ENCODE measurements at places on chromosomes 6 and 20.

DNA sequence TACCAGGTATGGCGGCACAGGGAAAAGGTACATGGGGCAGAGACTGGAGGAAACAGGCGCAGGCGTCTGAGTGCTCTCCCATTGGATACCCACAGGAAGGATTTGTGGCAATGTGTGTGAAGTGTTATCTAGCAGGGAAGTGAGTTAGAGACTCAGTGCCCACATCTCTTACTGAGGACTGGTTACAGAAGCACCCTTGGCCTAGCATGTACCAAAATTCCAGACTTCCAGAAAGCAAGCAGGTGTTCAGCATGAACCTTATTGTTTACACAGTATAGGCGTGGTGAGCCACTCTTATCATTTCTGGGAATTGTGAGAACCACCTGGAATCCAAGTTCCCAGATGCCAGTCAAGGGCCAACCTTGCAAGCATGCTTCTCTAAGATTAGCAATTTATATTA lies 14.2 kb downstream of the MANBAL start:
- DNase-seq, result no peak

DNA sequence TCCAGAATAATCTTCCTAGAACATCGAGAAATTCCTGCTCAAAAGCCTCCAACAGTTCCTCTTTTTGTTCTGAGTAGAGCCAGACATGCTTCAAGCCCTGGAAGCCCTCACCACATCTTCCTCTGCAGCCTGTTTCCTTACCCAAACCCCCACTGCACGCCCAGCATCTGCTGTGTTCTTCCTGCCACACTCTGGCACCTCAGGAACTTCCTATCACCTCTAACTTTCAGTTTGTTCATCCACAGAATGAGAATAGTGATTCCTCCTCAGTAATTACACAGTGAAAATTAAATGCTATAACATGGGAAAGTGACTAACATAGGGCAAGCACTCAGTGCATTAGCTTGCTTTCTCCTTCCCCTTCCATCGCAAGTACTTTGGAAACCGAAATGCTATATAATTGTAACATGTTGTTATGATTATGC lies 26.3 kb downstream of the C6orf89 start:
- no peak for DNase-seq

DNA sequence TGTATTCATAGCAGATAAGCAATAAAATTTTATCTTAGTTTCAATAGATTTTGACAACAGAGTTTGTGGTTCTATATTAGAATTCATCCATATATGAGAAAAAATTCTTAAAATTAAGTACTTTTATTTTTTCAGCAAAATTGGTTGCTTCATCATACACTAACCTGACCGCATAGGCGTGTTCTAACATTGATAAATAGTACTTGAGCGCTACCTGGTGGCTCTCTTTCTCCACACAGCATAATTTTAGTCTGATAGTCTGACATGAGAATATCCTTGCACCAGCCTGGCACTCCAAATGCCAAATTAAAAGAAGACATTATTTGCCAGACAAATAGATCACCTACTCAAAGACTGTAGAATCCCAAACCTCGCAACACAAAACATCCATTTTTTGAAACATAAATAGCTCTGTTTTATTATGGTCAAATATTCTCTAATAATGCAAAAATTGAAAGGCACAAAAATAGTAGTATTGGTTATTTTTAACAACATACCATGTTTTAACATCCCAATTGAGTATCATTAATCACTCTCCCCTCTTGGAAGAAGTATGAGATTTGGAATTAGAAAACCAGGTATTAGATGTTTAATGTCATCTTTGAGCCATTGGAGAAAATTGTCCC lies 33.0 kb upstream of the FILIP1 start:
- no peak for DNase-seq

DNA sequence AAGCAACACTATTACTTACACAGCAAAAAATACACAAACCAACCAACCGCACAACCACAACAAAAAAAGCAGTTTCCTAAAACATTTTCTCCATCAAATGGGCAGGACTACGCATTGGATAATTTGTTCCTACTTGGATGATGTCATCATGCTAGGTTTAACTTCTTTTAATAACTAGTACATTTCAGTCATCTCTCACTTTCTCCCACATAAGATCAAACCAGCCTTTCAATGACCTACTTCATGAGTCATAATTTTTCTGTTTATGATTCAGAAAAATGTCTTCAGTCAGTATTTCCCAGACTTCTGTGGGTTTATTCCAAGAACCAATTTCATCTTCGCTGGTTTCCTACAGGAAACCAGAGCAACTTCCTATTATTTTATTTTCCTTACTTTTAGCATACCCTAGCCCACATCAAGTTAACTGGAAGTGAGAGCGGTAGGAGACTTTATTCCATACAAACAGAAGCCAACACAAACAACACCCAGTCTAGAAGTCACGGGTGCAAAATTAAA lies 134.2 kb downstream of the GMDS start:
- peak; percentile 18 for DNase-seq

- DNase-seq, result peak; percentile 52
These were observed 211.1 kb downstream of the ANKRD60 start for GRCh38 chr20:58017231-58017969.

- DNase-seq, result no peak
These were observed 186.7 kb downstream of the NKAIN2 start for GRCh38 chr6:123990376-123990775.

DNA sequence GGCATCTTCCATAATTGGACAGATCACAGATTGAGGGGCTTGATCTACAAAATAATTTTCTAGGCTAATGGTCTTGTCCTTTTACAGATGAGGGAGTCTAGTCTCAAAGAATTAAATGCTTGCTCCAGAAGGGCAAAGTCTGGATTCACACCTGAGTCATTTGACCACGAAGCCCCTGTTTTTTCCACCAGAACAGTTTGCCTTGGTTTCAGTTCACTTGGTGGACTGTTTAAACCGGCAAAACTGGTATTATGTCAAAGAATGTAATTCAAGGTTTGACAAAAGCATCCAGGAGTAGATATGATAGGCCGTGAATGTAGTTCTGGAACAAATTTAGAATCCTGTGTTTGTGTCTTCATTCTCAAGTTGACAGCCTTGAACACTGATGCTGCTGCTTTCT lies 3.3 kb downstream of the MYO6 start:
- no peak for DNase-seq

DNA sequence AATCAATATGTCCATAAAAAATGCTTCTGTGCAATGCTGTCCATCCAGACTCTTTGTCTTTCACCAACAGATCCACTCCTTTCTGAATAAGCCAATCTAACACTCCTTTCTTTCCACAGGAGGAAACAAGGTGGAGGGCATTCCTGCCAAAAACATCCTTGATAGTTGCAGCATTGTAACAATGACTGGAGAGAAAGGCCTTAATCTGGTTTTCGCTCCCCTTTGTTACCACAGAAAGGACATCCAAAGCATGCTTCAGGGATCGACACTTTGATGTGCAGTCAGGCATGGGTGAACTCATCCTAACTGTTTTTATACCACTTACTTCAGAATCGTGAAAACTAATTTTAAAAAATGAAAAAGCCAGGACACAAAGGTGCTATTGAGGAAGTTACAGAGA lies 7.4 kb downstream of the IBTK start:
- no peak for DNase-seq

DNA sequence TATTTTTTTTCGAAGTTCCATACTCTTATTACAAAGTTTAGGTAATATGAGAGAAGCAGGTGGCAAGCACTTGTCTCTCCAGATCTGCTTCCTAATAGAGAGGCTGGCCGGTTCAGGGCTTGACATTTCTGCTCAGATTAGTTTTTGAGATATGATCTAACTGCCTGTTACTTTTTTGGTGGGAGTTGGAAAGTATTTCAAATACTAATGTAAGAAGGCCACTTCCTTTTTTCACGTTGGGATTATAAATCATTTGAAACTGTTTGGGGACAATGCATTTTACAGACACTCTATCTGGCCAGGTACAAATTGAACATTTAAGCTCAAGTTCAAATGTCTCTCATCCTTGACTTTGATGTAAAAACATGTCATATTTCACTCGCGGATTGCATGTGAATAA lies 222.1 kb upstream of the SULF2 start:
- DNase-seq, result no peak

- DNase-seq, result no peak
These were observed 152.4 kb upstream of the HSF2 start for GRCh38 chr6:122246906-122247658.

DNA sequence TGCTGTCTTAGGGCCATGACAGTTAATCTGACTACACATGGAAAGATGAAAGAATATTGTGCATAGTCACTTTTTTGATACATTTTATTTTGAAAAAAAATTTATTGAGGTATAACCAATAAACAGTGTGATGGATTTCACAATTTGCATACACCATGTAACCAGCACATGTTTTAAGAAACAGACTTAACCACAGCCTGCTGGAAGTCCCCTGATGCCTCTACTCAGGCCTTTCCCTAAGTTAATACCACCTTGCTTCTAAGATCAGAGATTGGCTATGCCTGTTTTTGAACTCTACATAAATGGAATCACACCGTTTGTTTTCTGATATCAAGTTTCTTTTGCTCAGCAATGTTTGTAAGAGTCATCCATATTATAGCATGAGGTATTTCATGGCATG lies 136.3 kb downstream of the CFAP61 start:
- no peak for DNase-seq

DNA sequence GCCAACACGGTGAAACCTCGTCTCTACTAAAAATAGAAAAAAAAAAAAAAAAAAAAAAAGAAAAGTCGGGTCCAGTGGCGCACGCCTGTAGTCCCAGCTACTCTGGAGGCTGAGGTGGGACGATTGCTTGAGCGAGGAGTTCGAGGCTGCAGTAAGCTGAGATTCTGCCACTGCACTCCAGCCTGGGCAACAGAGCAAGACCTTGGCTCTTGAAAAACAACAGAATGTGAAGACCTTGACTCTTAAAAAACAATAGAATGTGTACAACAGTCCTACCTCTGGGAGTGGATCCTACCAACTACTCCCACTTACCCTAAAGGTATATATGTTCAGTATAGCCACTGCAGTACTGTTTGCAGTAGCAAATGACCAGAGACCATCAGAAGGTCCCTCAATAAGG lies 15.1 kb downstream of the KIF3B start:
- no peak for DNase-seq

DNA sequence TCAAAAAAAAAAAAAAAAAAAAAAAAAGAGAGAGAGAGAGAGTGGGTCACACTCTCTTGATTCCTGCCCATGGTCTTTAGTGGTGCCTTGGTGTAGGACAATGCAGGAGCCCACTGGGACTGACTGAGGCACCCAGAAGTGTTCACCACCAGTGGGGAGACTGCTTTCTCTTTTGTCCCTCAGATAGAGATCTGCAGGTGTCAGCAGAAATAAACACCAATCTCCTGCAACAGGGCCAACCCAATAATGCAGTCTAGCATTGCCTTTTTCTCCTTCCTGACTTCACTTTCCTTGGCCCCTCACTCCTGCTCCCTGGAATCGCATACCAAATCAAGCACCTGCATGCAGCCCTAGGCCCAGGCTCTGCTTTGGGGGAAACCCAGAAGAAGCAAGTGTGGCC lies 39.0 kb upstream of the CCDC28A start:
- no peak for DNase-seq

GRCh38 chr6:138988469-138988834 lies 399 bp upstream of the REPS1 start:
- DNase-seq, result no peak

- DNase-seq, result no peak
These were observed 109.6 kb downstream of the SCAF8 start for GRCh38 chr6:154842833-154843232.

DNA sequence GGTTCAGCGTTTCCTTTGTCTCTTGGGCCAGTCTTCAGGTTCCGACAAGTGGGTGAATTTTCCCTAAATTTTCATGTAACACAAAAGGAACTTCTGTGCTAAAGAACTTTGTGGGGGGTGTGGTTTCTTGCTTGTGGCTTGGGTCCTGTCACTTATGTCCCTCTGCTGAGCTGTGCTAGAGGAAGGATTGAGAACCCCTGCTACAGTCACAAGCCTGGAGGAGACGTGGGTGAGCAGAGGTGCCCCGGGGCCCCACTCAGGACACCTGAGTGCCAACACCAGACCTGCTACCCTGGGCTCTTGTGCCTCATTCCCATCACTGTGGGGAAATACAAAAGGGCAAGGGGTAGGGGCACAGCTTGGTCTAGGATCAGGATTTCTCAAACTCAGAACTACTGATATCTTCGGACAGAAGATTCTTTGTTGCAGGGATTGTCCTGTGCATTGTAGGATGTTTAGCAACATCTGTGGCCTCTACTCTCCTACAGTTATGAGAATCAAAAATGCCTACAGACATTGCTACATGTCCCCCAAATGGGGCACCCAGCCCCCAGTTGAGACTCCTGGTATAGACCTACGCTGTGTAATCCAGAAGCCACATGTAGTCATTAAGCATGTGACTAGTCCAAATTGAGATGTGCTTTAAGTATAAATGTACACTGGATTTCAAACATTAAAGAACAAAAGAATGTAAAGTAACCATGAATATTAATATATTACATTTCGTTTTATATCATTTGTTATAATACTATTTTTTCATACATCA lies 128.7 kb downstream of the LY86 start:
- DNase-seq, result no peak

DNA sequence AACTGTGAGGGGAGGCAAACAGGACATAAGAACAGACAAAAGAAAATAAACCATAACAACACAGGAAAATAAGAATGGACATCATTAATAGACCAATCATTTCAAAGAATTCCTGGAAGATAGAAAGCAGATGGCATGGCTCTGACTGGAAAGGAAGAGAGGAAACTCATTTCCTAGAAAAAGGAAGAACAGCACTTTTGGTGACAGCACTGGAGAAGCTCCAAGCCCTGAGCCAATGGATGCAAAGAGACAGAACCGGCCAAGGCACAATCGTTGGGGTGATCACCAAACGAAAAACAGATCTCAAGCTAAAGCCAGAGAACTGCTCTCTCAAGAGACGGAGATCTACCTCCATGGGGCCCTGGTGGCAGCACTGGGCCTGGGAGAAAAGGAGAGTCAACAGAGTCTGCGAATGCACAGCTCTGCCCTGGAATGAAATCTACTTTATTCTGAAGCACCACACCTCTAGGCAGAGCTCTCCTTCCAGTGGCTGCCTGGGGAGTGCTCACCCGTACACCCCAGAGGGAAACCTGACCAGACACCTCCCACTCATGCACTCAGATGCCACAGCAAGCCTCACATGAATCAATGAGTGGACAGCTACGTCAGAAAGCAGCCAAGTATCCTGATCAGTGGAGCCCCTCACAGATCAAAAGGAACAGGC lies 24.2 kb downstream of the KIAA0319 start:
- no peak for DNase-seq

GRCh38 chr6:28537509-28538140 lies 11.9 kb downstream of the GPX5 start:
- no peak for DNase-seq

GRCh38 chr20:11919581-11919980 lies 1.9 kb downstream of the BTBD3 start:
- DNase-seq, result no peak

DNA sequence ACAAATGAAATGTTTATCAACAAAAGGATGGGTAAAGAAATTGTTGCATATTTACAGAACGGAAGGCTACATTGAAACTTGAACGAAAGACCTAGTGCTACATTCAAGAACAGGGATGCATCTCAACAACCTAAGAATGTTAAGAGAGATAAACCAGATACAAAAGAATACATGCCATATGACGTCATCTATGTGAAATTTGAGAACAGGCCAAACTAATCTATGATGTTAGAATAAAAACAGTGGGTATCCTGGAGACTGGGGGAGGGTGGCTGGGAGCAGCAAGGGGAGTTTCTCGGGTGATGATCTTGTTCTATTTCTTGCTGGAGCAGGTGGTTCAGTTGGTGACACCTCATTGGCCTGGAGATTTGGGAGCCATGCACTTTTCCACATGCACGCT lies 81.5 kb downstream of the SULF2 start:
- no peak for DNase-seq
